Left cardiac atrium (tissue), 4 donors: ENCODE measurements at places on chromosomes 1 and 21. TPM values are rescaled to one million over a fixed set of nuclear protein-coding genes. Genes with fewer than 3 reads are reported as not detected.

- no peak for DNase-seq
Measured at GRCh38 chr1:236417336-236417735, 23.2 kb downstream of the EDARADD start.

DNA sequence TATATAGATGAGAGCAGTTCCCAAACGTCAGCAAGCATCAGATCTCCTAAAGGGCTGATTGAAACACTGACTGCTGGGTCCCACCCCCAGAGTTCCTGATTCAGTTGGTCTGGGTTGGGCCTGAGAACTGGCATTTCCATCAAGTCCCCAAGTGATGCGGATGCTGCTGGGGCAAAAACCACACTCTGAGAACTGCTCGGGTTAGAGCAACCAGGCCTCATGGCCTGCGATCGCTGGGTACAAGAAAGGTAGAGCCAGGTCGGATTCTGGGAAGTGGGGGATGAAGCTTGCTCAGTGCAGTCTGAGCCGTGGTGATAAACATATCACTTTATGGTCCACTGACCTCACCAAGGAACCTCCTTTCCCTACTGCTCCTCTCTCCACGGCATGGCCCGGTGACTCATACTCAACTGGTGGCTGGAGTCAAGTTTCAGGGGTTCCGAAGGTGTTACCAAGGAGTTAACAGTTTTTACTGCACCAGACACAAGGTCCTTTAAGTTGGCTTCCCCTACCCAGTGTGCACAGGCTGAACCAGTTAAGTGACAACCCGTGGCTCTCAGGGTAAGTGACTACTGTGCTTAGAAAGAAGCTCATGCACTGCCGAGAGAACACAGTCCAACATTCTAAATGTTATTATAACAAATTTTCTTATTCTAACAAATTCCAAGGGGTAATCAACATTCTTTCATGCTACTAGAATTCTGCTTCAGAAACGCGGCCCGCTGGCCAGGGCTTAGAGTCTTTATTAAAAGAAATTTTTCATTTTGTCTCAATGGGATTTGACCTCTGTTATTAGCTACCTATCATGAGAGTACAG lies 153.5 kb downstream of the TGFBR3 start:
- no peak for DNase-seq

Gene TSPEAR
- 0.39 TPM for total RNA-seq

GRCh38 chr1:54477153-54477561 lies 70.9 kb upstream of the ACOT11 start:
- no peak for DNase-seq

GRCh38 chr1:186187601-186188000 lies 187.5 kb downstream of the TPR start:
- no peak for DNase-seq

- no peak for DNase-seq
Measured at GRCh38 chr1:151998611-151999362, 5.1 kb upstream of the S100A10 start.

Gene SOAT1
- total RNA-seq: 21.8 TPM

DNA sequence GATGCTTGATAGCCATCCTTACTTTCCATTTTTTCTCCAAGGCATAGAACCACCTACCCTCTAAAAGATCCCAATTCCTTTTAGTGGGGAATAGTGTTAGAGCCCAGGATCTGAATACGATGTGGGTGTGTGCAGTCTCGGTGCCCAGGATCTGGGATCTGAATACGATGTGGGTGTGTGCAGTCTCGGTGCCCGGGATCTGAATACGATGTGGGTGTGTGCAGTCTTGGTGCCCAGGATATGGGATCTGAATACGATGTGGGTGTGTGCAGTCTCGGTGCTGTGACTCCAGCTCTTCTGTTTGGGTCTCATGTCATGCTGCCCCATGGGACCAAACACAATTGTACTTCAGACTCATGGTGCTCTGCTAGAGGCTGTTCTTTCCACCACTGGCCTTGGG lies 265.5 kb downstream of the TRABD2B start:
- DNase-seq: no peak

Gene DONSON
- total RNA-seq: 5.7 TPM

Gene WLS
- total RNA-seq: 92.8 TPM

GRCh38 chr1:202105571-202106339 lies 17.0 kb upstream of the GPR37L1 start:
- DNase-seq: peak; percentile 54

GRCh38 chr1:20164694-20165202 lies 21.1 kb upstream of the UBXN10 start:
- peak; percentile 67 for DNase-seq

DNA sequence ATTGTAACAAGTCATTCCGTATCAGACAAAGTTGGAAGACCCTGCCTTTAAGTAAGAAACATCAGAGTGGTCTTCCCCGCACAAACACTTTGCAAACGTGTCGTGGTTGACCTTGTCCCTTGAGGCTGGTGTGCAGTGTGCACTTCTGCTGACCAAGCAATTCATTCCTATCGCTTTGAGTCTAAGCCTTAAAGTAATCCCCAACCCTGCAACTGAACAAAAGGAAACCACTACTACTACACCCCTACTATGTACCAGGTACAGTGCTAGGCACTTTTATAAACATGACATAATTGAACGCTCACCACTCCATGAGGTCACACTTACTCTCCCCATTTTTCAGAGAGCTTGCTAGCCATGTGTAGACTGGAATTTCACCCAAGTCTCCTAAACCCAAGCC lies 10.6 kb downstream of the ITPKB start:
- DNase-seq: no peak

DNA sequence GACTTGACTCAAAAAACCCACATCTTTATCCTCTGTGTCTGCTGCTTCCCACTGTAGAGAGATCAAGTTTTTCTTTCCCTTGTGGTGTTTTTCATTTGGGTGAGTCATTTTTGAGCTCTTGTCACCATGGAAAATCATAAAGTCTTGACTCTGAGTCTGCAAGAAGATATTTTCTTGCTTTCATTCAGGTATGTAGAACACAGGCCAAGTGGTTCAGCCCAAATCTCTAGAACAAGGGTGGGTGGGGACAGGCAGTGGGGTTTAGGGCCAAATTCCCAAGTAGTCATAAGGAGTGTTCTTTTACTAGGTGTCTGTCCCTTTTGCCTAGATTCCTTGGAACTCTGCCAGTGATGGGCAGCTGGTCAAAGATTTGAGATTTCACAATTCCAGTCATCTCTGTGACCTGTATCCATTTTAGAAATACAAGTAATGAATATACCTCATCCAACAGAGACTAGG lies 21.5 kb upstream of the ARHGAP29 start:
- DNase-seq: peak; percentile 71

GRCh38 chr1:58249388-58249736 lies 297.2 kb downstream of the OMA1 start:
- no peak for DNase-seq

DNA sequence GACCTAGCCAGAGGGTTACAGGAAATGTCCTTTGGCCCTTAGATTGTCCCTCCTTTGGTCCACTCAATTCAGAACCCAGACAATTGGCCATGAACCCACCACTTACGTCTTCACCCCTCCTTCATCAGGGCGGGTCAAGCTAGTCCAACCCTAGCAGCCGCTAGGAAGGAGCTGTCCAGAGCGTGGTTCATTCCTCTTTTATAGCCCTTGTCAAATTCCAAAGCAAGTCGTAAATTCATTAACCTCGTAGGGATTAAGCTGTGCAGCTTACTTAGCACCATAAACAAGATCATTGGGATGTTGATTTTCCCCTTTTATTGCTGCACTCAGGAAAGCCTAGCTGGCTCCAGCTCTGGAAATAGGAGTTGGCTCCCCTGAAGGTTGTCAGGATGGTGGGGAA lies 90.1 kb downstream of the TMEM53 start:
- DNase-seq: no peak

DNA sequence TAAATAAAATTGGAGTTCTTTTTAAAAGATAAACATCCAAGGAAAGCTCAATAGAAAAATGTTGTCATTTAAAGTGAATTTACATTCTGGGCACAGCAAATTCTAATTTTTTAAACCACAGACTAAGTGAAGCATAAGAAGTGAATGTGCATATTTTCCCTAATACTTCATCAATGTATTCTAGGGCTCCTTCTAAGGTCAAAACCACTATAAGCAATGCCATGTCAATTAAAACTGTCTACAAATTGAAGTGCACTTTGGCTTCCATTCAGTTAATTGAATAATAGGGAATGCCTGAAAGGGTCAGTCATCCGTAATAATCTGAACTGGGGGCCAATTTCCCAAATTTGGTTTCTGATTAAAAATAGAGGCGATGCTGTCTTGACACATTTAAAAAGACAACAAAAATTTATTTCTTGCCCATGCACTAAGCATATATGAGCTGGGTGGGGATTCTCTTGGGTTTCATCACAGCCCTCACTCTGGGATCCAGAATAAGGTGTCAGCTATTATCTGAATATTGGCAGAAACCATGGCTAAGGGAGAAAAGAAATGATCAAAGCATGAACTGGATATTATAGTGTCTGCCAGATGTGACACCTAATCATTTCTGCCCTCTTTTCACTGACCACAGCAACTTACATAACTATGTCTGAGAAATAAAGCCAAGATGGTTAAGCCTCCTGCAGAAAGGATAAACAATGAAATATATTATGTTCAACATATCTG lies 660.6 kb upstream of the B3GALT2 start:
- DNase-seq: no peak

Gene PLA2G2C
- not detected for total RNA-seq

Gene GPR52
- total RNA-seq: 1.5 TPM

DNA sequence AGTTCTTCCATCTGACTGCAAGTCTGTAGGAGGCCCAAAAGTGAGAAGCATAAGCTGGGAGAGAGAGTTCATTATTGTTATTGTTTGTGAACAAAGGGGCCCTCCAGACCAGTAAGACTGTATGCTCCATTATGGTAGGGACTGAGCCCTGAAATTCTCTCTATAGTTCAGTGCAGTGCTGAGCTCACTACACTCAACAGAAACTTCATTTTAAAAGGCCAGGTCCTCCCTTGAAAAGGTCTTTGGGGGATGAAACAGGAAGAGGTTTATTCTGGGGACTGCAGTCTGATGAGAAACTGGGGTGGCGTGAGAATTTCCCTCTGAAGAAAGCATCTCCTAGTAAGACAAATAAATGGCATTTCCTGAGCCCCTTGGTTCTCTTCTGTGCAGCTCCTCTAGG lies 5.5 kb upstream of the GATAD2B start:
- no peak for DNase-seq

Gene S100A3
- total RNA-seq: 0.77 TPM

- no peak for DNase-seq
Measured at GRCh38 chr1:98904684-98905083, 100.0 kb downstream of the PLPPR5 start.

Gene ZFP69
- 2.5 TPM for total RNA-seq

GRCh38 chr1:107139833-107140702 lies 771 bp upstream of the NTNG1 start:
- peak; percentile 21 for DNase-seq

- no peak for DNase-seq
Measured at GRCh38 chr1:226657895-226658545, 81.1 kb downstream of the ITPKB start.

DNA sequence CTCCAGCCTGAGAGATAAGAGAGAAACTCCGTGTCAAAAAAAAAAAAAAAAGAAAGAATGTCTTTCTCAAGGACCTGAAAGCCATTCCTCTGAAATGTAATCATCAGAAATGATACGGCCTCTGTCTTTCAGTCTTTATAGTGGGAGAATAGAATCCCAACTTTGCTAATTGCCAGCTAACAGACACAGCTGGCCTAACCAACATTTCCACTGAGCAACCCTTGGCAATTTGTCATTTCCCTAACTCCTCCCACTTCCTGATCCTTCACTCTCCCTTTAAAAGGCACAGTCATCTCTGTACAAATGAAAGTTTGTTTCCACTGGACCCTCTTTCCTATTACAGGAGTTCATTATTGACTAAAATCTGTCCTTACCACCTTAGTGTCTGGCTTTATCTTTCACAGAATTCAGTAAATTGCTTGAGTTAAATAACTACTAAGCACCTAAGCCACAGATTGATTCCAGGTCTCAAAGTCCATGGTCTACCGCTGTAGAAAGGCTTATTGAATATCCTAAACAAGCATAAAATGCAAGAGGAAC lies 4.3 kb upstream of the CBR1 start:
- no peak for DNase-seq

Gene SELENBP1
- total RNA-seq: 82.2 TPM
